ENCODE measurements at places on chromosomes 3 and 15.

GRCh38 chr3:63150880-63151279 is 127.2 kb upstream of the SYNPR start:
- DNase-seq: no peak

GRCh38 chr3:21620511-21621155 is 130.4 kb downstream of the ZNF385D start:
- no peak for DNase-seq

- no peak for DNase-seq
Measured at GRCh38 chr15:53412542-53412941, 346.9 kb downstream of the WDR72 start.

GRCh38 chr15:89325039-89325803 is 9.4 kb downstream of the POLG start:
- no peak for DNase-seq

GRCh38 chr15:64010719-64011118 is 35.6 kb downstream of the DAPK2 start:
- DNase-seq: peak; percentile 88

- DNase-seq: no peak
Measured at GRCh38 chr3:139689708-139690228, 12.0 kb upstream of the NMNAT3 start.

- no peak for DNase-seq
Measured at GRCh38 chr3:45688194-45688881, 858 bp upstream of the SACM1L start.

- DNase-seq: no peak
Measured at GRCh38 chr3:135272026-135272669, 477.1 kb downstream of the EPHB1 start.

- DNase-seq: no peak
Measured at GRCh38 chr3:42184651-42185443, 81.1 kb downstream of the CCK start.

DNA sequence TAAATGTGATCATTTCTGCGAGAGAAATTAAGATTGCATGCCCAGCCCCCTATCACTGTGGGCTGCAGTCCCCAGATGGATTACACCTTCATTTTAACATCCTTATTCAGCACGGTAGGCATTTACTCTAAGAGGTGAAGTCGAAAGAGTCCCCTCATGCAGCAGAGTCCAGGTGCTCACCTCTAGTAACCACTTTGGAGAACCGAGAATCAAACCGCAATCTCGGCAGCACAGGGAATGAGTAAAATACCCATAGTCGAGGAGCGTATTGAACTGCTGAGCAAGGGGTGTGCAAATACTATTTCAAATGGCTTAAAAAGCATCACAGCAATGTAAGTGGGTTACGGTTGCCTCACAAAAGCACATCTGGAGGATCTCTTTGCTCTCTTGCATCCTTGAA is 298.6 kb upstream of the ICE2 start:
- no peak for DNase-seq

DNA sequence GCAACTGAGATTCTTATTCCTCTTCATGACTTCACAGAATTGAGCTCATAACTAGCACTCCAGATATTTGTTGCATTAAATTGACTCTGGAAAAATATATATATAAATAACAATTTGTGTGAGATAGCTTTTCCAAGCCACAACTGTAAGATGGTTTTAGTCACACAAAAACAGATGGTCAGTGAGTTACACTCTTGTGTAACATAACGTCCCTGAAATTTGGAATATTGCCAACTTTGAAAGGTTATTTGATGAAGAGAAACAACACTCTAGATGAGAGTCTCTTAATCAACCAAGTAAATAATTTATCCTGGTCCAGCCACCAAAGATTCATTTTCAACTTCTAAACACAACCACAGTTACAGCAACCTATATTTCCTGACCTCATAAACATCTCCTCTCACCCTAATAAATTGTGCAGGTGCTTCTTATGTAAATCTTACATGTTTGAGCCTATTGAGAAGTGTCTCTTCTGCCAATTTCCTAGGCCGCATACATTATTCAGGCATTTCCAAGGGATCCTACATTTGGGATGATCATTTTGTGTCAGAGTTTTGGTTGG is 84.9 kb upstream of the ACP3 start:
- DNase-seq: no peak

DNA sequence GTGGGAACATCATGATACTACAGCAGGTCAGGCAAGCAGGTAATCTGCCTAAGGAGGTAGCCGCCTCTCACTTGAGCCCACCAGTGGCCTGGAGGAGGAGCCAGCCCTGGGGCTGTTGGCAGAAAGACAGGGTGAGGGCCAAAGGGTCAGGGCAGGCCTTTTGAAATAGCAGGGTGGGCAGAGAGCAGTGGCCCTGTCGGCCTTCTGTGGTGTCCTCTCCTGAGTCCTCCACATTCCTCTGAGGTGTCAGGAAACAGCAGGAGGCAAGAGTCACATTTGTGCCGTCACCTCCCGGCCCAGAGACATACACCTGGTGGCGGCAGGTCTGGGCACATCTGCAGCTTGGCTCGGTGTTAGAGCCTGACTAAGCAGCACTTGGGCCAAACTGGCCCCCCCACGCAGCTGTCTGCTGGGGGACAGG is 3.9 kb upstream of the BNC1 start:
- DNase-seq: no peak

DNA sequence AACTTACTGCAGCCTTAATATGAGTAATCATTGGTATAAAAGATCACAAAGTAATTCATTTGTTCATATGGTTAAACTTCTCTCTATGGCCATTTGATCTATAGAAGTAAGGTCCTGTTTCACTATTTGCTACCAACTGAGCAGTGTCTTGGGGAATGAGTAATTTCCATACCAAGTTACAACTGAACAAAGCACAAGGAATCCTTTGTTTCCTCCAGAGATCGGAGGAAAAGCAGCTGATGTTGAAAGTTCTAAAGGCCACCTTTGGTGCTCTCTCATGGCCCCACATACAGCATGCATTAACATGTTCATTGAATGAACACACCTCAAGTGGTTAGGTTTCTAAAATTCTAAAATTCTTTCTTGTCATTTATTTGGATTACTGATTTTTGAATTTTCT is 7.1 kb upstream of the CNTN3 start:
- no peak for DNase-seq

GRCh38 chr3:112651071-112651470 is 10.1 kb upstream of the CCDC80 start:
- no peak for DNase-seq

GRCh38 chr15:50046159-50046558 is 72.9 kb downstream of the ATP8B4 start:
- no peak for DNase-seq

DNA sequence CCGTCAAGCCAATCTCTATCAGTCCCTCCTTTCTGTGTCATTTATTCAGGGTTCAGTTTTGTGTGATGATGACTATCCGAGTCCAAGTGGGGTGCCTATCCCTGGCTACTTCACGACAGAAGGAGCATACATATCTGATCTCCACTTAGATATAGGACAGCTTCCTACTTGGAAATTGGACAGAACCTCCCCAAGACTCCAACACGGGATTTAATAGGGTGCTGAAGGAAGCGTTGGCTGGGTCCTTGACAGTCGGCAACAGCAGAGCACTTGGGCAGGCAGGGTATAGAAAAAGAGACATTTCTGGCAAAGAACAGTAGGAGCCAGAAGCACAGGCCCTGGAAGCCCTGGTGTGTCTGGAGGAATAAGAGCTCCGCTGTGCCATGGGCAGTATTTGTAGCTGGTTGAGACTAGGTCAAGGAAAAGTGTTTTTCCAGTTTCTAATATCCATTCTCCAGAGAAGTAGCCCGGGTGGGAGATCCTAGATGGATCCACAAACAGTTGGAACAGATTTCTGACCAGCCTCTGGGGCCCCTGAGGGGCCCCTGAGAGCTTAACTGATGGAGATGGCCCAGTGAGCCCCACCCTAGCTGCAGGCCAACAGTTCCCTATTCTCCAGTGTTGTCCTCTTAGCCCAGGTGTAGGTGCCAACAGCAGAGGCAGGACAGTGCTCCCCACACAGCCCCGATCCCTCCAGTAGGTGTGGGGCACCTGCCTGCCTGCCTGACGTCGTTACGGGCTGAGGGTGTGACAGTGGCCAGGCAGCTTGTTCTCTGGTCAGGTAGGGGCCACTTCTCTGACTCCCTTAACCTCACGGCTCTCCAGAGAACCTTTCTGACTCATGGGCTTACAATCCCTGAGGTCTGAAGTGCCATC is 130.8 kb downstream of the CHCHD6 start:
- no peak for DNase-seq

GRCh38 chr3:193788189-193788991 is 195.4 kb downstream of the OPA1 start:
- DNase-seq: peak; percentile 60

GRCh38 chr15:65773386-65774111 is 18.5 kb downstream of the DENND4A start:
- no peak for DNase-seq

GRCh38 chr3:194091141-194091540 is 44.8 kb upstream of the HES1 start:
- no peak for DNase-seq

- no peak for DNase-seq
Measured at GRCh38 chr3:59563072-59563605, 513.3 kb upstream of the CFAP20DC start.

GRCh38 chr3:127899200-127899599 is 15.8 kb upstream of the KBTBD12 start:
- no peak for DNase-seq

DNA sequence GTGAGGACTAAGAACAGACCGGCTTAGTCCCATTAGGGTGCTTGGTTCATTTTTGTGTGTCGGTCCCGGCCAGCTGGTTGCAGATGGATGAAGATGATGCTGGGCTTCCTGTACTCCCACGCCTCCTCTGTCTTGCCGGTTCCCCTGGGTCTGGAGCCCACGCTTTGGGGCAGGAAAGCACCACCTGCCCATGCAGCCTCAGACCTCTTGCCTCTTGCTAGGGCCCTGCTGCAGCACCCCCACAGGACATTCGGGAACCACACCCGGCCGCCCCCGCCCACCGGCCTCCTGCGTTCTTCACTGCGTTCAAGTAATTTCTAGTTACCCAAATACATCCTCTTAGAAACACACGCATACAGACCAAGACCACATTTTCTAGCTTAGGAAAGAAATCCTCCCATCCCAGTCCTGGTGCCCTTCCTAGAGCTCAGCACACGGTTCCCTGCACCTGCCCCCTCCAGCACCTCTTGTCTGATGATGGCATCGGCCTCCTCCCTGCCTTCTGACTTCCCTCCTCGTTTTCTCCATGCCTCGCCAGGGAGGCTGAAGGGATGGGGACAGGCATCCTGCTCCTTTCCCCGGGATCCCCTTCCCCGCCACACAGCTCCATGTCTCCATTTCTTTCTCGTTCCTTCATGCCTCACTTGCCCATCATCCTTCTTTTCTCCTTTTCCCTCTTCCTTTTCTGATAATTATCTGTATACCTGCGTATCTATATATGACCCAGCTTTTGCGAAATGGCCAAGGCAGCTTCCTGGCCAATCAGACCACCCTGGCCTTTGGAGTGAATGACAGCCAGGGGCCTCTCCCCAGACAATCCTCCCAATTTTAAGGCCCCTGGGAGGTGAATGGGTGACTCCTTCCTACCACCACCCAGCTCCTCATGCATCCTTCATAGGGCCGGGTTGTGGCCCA is 30.9 kb downstream of the FAM3D start:
- no peak for DNase-seq

DNA sequence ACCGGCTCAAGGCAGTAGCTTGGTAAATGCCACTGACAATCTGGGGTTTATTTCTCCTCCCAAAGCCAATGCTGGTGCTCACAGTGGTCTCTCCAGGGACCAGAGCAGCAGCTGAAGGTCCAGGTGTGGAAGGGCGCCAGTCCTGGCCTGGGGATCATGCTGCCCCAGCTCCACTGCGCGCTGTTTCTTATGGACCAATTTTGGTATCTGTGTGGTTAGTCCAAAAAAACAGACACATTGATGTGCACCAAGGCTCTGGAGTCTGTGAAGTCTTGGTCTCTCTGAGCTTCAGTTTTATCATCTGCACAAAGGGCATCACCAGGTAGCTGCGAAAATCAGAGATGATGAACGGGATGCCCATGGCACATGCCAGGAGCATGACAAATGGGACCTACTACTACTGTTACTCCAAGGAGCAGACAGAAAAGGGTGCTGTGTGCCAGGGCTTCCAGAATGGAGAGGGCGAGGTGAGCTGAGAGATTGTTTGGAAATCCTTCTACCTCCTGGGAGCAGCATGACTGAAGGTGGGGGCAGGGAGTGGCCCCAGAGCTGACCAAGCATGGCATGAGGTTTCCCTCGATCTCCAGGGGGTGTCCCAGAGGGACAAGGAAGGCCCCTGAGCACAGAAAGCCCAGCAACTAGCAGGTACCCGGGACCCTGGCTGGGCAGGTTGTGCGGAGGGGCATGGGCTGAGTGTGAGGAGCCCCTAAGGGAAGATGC is 134.3 kb upstream of the PRR20G start:
- DNase-seq: no peak

DNA sequence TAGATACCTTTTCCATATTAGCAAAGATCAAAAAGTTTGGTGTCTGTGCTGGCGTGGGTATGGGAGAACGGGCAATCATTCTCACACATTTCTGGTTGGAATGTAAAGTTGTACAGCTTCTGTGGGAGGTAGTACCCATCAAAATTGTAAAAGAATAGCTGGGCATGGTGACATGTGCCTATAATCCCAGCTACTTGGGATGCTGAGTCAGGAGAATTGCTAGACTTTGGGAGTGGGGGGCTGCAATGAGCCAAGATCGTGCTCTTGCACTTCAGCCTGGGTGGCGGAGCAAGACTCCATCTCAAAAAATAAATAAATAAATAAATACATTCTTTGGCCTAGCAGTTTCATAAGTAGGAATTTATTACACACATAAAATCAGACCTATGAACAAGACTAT is 22.9 kb downstream of the LCTL start:
- no peak for DNase-seq

- DNase-seq: no peak
Measured at GRCh38 chr3:14218355-14218754, 39.7 kb downstream of the LSM3 start.

- no peak for DNase-seq
Measured at GRCh38 chr3:17055374-17056276, 170.9 kb downstream of the PLCL2 start.

DNA sequence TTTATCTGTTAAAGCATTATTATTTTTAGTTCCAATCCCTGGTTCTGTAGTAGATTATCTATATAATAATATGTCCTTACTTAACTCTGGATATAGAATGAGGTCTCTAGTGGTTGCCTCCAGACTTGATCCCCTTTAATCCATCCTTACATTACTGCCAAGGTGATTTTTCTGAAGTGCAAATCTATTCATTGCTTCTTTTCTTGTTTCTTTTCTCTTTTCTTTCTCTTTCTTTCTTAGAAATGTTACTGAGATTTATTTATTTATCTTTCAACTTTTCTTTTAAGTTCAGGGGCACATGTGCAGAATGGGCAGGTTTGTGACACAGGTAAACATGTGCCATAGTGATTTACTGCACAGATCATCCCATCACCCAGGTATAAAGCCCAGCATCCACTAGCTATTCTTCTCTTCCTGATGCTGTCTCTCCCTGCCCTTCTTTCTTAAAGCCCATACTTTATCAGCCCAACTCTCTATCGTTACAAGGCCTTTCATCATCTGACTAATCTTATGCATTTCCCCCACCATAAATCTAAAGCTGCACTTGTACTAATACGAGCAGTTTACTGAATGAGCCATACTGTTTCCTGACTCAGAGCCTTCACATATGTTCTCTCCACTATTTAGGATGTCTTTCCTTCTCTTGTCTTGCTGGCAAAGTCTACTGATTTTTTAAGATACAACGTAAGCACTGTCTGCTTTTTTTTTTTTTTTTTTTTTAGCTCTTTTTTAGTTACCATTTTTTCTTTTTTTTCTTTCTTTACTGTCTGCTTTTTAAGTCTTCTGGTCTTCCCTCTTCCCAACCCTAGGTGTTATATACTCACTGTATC is 4.6 kb downstream of the GLCE start:
- DNase-seq: no peak

All from inflammatory macrophage (primary cell).